ENCODE measurements at places on chromosomes 13 and 19.

DNA sequence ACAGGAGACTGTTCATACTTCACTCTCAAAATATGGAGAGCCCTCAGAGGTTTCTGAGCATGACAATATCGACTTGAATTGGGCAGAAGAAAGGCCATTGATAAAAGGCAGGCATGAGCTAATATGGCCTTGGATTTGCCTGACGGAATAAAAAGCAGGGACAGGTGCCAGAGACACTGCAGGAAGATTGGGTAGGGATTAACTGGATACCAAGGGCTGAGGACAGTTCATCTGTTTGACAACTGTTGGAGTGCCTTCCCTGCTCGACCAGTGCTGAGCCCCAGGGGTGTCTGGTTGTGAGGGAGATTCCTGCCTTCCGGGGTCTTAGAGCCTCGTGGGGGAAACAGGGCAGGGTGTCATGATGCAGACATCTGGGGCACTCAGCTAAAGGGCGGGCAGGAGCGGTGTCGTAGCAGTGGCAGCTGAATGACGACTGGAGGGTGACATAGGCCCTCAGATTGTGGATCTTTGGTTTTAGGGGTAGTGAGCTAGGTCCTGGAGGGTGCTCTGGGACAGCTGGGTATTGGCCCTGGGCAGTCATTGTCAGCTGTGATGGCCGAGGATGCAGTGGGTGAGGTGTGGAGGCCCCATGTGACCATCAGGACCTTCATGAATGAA, 12.3 kb downstream of the GATAD2A start:
- DNase-seq: no peak

DNA sequence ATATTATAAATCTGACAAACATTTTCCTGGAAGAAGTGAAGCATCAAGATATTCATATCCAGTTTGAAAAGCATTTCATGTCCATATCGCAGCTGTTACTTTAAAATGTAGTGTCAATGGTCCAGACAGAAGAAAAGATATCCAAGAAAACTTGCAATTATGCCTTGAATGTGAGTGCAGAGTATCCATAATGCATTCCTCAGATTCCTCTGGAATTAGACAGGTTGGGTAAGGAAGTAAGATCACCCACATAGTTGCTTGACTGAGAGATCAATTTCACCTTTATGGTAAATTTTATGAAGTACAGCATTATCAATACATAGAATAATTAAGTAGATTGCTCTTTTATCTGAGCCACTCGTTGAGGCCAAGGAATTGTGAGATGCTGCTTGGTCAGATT, 327.0 kb upstream of the SLITRK5 start:
- no peak for DNase-seq

DNA sequence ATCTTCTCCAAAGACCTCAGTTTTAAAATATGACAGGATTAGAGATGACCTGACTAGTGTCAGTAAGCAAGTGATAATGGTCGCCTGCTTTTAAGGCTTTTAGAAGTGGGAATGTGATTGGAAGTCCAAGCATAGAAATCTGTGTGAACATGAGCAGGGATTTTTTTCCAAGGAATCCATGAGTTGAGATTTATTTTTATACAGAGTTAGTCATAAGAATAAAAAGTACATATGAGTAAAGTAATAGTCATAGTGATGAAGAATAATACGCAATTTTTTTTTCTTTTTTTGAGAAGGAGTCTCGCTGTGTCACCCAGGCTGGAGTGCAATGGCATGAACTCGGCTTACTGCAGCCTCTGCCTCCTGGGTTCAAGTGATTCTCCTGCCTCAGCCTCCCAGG, 1.6 kb downstream of the ZNF546 start:
- no peak for DNase-seq

GRCh38 chr13:62278271-62278670, 862.6 kb upstream of the PCDH20 start:
- DNase-seq: no peak

GRCh38 chr13:48302871-48303358, 636 bp upstream of the RB1 start:
- no peak for DNase-seq

GRCh38 chr13:113076681-113077401, 28.8 kb upstream of the F7 start:
- DNase-seq: no peak

- DNase-seq: no peak
Observed at GRCh38 chr19:55487924-55488687, at the start of gene SSC5D. SSC5D (plus strand) TSS chr19:55488436; CDS start chr19:55488590, 154 bp downstream.

DNA sequence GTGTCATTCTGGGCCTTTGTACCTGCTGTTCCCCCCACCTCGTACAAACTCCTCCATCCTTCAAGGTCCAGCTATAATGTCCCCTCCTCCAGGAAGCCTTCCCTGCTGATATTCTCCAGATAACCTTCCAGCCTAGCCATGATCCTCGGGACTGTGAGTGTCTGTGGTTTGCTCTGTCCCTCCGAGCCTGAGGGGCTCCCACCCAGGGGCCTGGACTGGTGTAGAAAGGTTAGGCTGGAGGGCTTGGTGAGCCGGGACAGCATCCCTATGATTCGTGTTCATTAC, 2.9 kb upstream of the COMP start:
- no peak for DNase-seq

DNA sequence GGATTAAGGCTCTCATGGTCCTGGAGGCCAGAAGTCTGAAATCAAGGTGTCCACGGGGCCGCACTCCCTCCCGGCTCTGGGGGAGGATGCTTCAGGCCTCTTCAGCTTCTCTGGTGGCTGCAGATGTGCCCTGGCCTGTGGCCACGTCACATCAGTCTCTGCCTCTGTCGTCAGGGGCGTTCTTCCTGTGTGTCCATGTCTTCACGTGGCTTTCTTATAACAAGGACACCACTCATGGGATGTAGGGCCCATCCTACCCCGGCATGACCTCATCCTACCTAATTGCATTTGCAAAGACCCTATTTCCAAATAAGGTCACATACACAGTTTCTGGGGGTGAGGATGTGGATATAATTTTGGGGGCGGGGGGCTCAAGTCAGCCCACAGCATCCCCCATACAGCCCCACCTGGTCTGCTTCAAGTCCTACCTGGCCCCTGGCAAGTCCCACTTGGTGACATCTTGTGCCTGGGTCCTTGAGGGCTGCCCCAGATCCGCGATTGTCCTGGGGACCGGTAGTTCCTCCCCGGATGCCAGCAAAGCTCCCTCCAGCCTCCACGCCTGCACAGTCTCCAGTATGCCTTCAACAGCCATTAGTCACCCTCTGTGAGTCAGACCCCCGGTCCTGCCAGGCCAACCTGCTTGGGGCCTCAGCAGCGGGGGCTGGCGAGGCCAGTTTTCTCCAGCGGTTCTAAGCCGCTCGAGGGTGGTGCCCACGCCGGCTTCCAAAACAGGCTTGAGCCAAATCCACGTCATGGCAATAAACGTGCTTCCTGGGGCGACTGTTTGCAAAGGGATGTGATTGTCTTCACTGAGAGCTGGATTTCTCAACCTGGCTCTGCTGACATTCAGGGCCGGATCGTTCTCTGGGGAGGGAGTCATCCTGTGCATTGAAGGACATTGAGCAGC, 32.2 kb downstream of the MYO9B start:
- DNase-seq: peak; percentile 20

DNA sequence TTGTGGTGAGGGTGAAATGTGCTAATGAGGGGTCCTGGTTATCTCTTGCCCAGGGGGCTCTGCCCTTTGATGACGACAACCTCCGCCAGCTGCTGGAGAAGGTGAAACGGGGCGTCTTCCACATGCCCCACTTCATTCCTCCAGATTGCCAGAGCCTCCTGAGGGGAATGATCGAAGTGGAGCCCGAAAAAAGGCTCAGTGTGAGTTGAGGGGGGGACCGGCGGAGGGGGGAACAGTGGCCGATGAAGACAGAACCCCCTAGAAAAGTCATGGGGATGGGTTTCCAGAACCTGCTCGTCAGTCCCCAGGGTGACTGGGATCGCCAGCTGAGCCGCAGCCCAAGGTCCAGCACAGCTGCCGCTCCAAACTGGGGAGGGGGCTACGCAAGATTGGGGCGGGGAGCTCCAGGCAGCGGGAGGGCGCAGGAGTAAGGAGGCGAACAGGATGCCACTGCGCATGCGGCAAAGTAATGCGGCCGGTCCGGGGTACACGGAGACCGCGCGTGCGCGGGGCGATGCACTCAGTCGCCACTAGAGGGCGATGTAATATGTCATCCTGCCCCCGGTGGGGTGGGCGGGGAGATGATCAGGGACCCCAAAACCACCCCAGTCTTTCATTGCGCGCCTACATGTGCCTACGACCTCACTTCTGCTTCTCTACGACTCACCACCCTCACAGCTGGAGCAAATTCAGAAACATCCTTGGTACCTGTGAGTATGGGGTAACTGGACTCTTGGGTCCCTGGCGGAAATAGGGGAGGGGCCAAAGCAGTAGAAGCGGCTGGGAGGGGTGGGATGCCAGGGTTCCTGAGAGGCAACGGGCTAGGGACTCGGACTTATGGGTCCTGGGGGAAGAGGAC, 17.9 kb downstream of the BRSK1 start:
- peak; percentile 74 for DNase-seq

- no peak for DNase-seq
Observed at GRCh38 chr19:19109601-19110000, 28.7 kb downstream of the TMEM161A start.

DNA sequence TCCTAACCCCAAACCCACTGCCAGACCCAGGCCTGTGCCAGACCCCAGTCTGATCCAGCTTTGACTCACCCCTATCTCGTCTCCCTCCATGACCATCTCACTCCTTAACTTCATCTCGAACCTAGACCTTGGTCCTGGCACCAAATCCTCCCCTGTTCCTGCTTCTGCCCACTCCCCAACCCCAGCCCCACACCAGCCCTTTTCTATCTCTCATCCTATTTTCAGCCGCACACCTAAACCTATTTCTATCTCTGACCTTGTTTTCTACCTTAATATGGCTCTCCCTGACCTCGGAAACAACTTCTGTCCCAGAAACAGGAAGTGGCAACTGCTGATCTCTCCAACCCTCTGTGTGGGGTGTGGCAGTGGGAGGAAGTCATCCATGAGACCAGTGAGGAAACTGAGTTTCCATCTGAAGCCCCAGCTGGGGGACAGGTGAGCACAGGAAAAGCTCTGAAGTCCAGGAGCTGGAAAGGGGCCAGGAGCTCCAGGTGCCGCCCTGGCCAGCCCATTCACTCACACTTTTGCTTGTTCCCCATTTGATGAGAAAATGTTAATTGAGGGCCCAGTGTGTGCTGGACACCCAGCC, 13.7 kb downstream of the PTH2 start:
- no peak for DNase-seq

DNA sequence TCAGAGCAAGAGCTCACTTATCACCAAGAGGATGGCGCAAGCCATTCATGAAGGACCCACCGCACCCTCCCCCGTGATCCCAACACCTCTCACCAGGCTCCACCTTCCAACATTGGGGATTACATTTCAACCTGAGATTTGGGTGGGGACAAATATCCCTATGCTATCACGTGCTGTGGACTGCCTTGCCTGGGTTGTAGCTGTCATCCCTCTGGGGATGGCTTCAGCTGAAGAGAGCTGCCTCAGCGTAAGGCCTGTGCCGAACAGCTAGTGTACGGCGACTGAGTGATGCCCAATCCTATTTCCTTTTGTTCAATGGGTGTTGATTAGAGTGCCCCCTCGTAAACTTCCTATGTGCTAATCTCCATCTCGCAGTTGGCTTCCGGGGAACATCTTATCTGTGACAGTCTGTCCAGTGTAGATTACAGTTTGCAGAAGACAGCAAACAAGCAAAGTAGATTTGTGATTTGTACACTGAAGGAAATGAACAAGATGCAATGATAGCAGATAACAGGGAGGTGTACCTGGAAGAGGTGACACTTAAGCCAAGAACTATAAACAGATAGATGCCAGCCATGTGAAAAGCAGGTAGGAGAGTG, 11.8 kb upstream of the RCBTB1 start:
- no peak for DNase-seq

DNA sequence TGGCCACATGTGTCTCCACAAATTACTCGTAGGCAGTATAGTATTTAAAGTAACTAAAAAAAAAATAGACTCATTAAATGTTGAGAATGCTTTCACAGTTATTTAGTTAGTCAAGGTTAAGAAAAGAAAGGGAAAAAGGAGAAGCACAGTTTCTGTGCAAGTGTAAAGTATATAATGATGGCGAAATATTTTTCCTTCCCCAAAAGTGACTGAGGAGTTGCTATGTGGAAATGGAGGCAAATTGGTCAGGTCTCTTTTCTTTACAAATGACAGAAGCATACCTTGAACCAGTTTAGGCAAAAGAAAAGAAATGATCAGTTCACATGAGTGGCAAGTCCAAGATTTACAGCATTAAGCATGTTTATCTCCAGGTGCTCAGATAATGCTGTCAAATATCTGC, 18.0 kb downstream of the CSNK1A1L start:
- DNase-seq: no peak

- DNase-seq: no peak
Observed at GRCh38 chr13:27988520-27988919, at the start of gene URAD. URAD (minus strand) TSS chr13:27988693; CDS start chr13:27988637, 56 bp downstream.

GRCh38 chr13:61246351-61246750, 169.3 kb downstream of the PCDH20 start:
- DNase-seq: no peak

DNA sequence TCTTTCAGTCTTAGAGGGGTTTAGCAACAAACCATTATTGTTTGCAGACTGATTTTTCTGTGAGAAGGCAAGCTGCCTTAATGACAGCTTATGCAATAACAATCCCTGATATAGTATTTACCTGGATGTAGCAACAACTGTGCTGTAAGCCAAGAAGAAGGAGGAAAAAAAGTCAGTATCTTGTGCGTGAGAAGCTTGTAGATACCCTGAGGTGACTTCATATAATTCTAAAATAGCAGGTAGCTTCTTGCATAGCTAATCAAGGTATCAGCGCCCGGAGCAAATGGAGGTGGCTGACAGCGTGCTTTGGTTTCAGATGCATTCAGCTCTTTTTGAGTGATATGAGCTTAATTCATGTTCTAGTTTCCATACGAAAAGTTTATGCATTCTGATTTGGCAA, 309.8 kb downstream of the KLF5 start:
- DNase-seq: no peak

GRCh38 chr19:35247526-35248309, 1.1 kb upstream of the LSR start:
- DNase-seq: peak; percentile 87

DNA sequence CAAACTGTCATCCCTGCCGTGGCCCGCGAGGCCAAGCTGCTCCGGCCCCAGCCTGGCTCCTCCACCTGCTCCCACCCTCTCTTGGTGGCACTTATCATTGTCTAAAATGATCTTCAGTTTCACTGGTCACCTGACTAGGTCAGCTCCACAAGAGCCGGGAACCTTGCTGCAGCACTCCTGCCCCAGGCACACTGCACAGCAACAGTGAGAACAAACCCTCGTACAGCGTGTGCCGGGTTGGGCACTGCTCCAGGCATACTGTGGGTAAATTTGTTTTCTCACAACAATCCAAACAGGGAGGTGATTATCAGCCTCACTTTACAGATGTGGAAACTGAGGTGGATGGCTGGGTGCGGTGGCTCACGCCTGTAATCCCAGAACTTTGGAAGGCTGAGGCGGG, 8.9 kb downstream of the DEDD2 start:
- no peak for DNase-seq
